ENCODE measurements at places on chromosomes 3 and 15.

DNA sequence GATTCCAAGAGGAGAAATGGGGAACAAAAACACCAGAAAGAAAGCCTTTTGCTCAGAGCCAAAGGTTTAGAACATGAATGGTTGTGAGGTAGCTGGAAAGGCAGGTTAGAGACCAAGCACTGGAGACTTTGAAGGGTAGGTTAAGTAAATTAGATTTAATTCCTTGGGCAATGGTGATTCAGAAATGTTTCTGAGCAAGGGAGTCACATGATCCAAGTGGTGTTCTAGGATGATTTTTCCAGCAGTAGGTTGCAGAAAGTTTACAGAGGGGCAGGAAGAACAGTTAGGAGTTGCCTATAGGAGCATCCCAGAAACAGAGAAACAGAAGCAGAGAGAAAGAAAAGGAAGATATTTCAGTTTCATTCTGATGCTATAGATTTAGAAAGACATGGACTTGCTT, 139.8 kb downstream of the WDR76 start:
- DNase-seq: no peak

- no peak for DNase-seq
Observed at GRCh38 chr3:178367817-178368617, 168.2 kb upstream of the KCNMB2 start.

- peak; percentile 46 for DNase-seq
Observed at GRCh38 chr15:63188247-63188925, 1.0 kb upstream of the RAB8B start.

DNA sequence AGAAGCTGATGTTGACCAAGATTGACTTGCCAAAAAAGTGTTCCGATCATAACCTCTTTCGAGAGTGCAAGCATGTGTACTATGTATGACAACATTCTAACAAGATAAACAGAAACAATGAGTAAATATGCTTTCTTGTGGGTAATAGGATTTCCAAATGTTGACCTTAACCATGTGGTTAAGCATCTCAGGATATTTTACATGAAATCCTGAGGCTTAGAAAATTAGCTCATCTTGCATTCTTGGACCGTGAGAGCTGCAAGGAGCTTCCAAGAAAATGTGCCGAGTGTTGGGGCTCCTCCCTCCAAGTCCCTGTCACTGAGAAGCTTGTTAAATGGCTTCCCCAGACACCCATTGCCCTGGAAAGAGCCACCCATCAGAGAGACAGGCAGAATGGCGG, 50.1 kb downstream of the C3orf20 start:
- DNase-seq: no peak

DNA sequence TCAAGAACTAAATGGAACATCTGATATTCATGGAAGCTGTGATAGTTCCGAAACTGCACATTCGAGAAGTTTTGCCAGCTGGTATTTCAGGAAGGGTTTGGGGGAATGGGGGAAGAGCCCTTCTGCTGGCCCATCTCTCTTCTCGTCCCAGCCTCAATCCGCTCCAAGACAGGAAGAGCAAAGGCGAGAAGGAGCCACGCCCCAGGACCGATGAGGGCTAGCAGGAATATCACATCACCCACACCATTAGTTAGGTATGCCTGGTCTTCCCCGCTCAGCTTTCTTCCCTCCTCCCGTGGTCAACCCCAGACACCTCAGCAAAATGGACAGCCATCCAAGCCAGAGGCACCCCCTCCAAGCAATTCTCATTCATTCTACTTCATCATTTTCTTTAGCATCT, 14.9 kb upstream of the PCSK6 start:
- no peak for DNase-seq

- peak; percentile 17 for DNase-seq
Observed at GRCh38 chr15:34241376-34242330, 16.8 kb downstream of the EMC4 start.

GRCh38 chr3:98893740-98894139, 7.8 kb downstream of the DCBLD2 start:
- no peak for DNase-seq

DNA sequence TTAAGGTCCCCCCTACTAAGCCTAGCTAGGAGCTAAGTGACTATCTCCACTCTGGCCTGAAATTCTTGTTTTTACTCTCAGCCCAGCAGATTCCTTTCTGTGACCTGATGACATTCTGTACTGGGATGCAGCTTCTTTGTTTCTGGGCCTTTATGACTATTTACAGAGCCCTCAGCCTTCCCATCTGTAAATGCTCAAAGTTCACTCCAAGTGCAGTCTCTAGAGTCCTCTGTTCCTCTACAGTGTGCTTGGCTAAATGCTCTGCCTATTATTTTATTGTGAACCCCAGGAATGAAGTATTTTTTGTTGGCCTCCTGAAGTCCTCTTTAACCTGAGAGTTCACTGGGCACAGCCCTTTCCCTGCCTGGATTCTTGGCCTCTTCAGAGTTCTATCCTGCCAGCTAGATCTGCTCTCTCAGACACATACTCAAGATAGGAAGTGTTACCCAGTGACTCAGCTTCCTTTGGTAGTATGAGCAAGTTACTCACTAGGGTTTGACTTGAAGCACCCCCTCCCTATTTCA, 278.1 kb upstream of the P2RY1 start:
- no peak for DNase-seq

GRCh38 chr3:164451072-164451910, 627.0 kb downstream of the SI start:
- DNase-seq: no peak

DNA sequence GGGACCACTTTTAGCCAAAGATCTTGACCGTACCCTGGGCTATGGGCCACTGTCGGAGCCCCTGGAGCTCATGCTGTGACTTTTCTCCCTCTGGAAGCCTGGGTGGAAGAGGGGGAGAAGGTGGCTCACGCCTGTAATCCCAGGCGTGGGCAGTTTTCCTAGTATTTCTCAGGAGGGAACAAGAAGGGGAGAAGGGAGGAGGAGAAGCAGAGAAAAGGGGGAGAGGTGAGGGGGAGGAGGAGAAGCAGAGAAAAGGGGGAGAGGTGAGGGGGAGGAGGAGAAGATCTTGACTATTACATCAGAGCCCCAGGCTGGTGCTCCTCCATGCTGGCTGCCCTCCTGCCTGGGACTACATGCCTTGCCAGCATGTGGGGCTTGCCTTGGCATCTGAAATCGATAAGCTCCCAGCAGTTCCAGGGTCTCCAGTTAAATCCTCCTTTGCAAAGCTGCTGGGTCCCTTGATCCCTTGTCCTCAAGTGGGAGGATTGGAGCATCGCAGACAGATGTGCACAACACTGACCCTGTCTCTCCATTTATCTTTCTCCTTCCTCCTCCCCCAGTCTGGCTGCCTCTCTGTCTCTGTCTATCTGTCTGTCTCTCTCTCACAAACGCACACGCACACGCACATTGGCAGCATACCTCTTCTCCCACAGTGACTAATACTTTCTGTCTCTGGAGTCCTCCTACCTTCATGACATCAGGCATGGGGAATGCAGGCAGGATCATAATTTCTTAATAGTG, 41.6 kb downstream of the MRAS start:
- no peak for DNase-seq

- DNase-seq: no peak
Observed at GRCh38 chr15:41926185-41927056, 32.6 kb upstream of the SPTBN5 start.

GRCh38 chr15:25671132-25671531, 192.0 kb downstream of the ATP10A start:
- no peak for DNase-seq

- no peak for DNase-seq
Observed at GRCh38 chr15:64909546-64909945, 2.2 kb upstream of the ANKDD1A start.

GRCh38 chr3:157067114-157067513, 92.8 kb downstream of the CCNL1 start:
- no peak for DNase-seq

DNA sequence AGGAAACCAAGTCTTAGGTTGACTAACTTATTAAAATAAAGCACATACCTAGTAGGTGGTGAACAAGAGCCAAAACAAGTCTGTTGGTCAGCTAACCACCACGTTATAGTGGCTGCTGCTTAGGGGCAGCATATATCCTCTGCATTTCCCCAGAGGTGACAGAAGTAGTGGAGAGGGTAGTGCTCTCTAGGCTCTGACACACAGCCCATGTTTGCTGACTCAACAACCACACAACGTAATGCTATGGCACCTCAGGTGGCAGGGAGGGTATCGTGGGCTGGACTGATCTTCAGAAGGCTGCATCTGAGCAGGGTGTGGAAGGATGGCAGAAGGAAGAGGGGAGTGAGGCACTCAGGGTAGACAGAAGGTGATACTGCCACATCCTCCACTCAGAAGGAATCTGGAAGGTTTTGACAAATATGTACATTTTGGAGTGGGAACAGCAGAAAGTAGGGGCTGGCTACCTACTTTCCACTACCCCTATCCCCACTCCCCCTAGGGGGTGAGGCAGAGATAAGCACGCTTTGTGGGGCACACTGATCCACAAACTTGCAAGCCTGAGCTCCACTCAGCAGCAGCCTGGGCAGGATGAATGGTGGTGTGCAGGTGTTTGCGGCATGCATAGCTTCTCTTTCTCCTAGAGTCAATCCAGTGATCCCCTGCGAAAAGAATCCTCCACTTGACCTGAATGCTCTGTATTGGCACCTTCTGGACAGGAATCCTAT, 178.1 kb downstream of the RORA start:
- no peak for DNase-seq

DNA sequence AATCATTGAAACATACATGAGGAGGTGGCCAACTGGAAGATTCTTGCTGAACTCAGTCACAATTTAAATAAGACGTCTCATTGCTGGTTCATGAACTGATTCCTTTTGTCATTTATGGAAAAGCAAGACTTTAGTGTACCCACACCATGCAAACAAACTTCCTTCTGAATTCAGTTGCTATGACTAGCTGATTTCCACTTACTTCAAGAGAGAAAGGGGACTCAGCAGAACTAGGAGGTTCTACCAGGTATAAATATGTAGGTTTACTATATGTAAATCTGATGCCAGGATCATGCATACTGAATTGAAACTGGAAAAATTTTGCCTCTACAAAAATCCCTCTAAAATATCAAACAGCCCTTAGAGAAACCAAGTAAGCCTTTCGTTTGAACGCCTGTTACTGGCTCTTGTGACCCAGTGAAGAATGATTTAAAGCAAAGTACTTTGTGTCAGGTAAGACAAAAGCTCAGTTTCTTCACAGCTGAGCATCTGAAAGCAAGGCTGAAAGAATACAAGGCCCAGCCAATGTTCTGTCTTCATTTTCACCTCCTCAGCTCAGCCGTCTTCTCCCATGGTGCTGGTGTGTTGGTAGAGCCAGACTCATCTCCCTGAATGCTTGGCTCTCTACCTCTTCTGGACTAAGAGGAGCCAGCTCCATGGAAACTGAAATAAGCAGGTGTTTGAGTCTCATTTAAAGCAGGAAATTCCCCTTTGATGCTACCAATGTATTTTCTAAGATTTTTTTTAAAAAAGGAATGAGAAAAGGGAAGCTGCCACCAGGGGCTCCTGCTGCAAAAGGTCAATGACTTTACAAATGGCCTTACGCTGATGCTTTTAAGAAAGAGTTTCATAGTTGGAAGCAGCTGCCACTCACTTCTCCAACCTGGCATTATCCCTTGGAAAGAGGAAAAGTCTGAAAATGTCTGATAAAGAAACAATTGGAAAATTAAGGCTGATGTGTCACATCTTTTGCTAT, 301.6 kb downstream of the EFHB start:
- no peak for DNase-seq

- DNase-seq: no peak
Observed at GRCh38 chr3:103052236-103052830, 617.5 kb downstream of the ZPLD1 start.

GRCh38 chr3:15276028-15276724, 56.2 kb downstream of the SH3BP5 start:
- DNase-seq: no peak

GRCh38 chr3:46856576-46857471, 6.4 kb downstream of the MYL3 start:
- no peak for DNase-seq

All from activated CD4-positive, alpha-beta T cell treated with anti-CD3 and anti-CD28 coated beads, Interleukin-2, amount 50 U/mL, for 48 hours (primary cell).